ENCODE measurements at places on chromosomes 3 and 15. TPM values are rescaled to one million over a fixed set of nuclear protein-coding genes. Genes with fewer than 3 reads are reported as not detected.

- H3K27me3 ChIP-seq: peaks cover 3% of the 10 kb centered on the region
- H3K36me3 ChIP-seq: no peaks in the 10 kb centered on the region
- no peak for DNase-seq
- H3K4me1 ChIP-seq: peaks cover 11% of the 10 kb centered on the region
- H3K4me3 ChIP-seq: no peak overlapping the region
These were observed 24.9 kb upstream of the THRB start for GRCh38 chr3:24519368-24520100.

DNA sequence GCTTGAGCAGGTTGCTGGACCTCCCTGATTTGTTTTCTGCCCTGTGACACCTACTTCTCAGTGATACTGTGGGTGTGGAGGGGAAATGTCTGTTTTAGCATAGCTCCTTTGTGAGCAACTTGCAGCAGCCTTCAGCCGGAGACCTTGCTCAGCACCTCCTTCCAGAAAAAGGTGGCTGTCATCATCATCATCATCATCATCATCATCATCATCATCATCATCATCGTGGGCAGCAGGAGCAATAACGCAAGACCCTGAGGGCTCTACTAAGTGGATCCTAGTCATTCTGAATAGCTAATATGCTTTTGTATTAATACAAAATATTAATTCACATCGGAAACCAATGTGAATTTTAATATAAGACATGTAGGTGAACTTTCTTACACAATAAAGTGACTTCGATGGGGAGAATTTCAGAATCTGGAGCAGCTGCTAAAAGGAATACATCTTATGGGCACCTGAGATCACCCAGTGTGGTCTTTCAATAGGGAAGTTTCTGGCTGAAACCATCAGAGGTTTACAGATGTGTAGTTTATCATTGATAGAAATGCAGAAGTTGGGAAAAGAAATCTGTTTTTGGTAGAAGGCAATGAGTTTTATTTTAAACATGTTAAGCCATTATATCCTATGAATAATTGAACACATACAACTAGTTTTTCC is 8.6 kb downstream of the GABRR3 start:
- peaks cover 4% of the 10 kb centered on the region for H3K4me1 ChIP-seq
- H3K27me3 ChIP-seq: no peaks in the 10 kb centered on the region
- H3K27ac ChIP-seq: no peak overlapping the region
- H3K4me3 ChIP-seq: no peak overlapping the region

EIF4E3 gene
- 29.0 TPM for total RNA-seq

DNA sequence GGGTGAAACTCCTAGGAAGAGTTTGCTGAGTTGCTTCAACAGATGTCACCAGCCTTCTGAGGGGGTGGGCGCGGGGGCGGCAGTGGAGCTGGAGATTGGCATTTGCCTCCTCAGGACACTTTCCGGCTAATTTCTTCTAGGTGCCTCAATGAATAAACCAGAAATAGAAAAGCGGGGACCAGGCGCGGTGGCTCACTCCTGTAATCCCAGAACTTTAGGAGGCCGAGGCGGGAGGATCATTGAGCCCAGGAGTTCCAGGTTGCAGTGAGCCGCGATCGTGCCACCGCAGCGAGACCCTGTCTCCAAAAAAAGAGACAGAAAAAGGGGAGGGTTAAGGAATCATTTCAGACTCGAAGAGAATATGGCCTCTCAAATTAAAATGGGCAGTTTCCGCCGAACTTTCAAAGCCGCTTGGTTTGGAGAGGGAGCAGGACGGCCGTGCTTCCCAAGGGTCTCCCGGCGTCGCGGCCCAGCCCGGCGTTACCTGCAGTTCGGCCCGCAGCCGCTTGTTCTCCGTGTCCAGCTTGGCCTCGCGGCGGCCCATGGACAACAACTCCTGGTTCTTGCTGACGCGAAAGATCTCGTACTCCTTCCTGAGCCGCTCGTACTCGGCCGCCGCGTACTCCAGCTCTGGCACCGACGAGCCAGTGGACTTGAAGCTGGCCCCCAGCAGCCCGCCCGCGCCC is 587 bp downstream of the NPHP3 start:
- H3K36me3 ChIP-seq: peaks cover 28% of the 10 kb centered on the region
- peak overlapping the region; percentile 83 for H3K4me3 ChIP-seq
- peaks cover 37% of the 10 kb centered on the region for H3K4me1 ChIP-seq
- peak overlapping the region; percentile 99 for H3K27ac ChIP-seq
- DNase-seq: peak; percentile 87

DNA sequence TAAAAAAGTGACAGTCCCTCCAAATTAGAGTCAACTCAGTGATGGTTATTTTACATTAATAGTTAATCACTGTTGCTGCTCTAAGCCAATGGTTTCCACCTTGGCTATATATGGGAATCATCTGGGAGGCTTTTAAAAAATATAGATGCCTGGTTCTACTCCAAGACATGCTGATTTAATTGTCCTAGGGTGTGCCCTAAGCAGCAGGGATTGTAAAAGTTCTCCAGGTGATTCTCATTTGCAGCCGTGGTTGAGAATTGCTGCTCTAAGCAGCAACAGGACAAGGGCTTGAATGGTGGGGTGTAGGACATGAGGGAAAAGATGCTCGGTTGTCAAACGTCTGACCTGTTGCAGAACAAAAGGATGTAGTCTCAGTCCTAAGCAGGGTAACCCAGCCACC is 405.1 kb upstream of the MCTP2 start:
- H3K27ac ChIP-seq: no peak overlapping the region
- H3K4me1 ChIP-seq: no peaks in the 10 kb centered on the region
- H3K36me3 ChIP-seq: no peaks in the 10 kb centered on the region

Data from lower lobe of right lung (tissue), 2 donors.